ENCODE measurements at places on chromosomes 5 and 9.

DNA sequence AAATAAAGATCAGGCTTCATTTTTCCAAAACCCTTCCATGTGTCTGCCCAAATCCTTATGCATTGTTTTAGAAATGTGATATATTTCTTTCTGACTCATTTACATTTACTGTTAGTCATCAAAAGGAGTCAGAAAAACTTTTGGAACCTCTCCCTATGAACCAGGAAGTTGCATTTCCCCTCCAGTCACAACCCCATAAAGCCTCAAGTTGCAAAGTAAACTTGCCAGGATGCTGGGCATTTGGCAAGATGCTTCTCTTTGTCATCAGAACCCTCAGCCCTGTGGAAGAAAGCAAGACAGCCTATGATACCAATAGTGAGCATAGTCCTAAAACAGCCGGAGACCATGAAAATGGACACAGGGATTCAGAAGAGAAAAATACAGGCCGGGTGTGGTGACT is 84.2 kb downstream of the MUSK start:
- no peak for DNase-seq

DNA sequence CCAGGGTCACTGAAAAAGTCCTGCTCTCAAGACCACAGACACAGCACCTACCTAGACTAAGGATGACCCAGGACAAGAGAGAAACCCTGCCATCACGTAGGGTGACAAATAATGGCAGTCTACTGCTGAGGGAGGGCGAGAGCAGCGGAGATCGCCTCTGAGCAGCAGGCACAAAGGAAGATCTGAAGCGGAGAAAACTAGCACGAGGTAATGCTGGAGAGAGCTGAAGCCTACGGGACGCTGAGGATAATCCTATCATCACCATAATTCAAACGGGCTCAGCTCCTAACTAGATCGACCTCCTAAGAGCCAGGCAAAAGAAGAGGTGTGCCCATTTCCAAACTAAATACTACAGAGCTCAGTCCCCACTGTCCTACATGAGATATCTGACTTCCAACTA is 41.3 kb downstream of the FBXO10 start:
- no peak for DNase-seq

DNA sequence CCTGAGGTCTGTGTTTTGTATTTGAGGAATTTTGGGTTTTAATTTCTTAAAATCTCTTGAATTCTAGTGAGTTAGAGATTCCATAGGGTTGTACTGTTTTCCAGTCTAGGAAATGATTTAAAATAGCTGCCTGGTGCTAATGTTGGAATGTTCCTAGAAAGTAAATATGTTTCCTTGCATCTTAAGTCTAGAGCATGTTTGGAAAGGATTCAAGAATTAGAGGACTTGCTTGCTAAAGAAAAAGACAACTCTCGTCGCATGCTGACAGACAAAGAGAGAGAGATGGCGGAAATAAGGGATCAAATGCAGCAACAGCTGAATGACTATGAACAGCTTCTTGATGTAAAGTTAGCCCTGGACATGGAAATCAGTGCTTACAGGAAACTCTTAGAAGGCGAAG is 41.8 kb downstream of the LMNB1 start:
- no peak for DNase-seq

DNA sequence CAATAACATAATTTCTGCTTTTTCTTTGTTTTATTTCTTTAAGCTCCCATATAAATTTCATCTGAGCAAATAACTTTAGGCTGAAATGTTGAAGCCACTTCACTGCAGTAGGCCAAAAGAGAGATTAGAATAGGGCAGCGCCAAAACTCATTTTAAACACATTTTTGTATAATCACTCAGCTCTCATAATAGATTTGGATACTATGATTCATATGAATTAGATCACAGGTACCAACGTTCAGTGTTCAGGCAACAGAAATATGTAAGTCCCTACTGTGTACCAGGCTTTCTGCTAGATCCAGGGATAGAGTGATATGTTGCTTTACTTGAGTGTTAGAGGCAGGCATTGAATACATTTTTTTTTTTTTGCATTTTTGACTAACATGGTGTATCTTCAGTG is 370.5 kb downstream of the PTPRD start:
- DNase-seq = no peak

Data from stimulated activated CD4-positive, alpha-beta T cell treated with anti-CD3 and anti-CD28 coated beads, Interleukin-2, amount 100 ng/mL, for 48 hours (primary cell).